ENCODE measurements at places on chromosomes 3 and 15. TPM values are rescaled to one million over a fixed set of nuclear protein-coding genes. Genes with fewer than 3 reads are reported as not detected.

Gene STRIT1
- total RNA-seq: 4.1 TPM

Gene TEX264
- total RNA-seq: 36.9 TPM

Gene AMT
- total RNA-seq: 10.4 TPM

Gene SRGAP3
- total RNA-seq: 6.4 TPM

Gene ARNT2
- total RNA-seq: 6.0 TPM

Gene SELENOK
- 133 TPM for total RNA-seq

Gene EIF1B
- total RNA-seq: 289 TPM

Gene CASR
- total RNA-seq: not detected

GRCh38 chr3:170477395-170477794, 58.7 kb downstream of the CLDN11 start:
- no peak overlapping the region for H3K4me3 ChIP-seq
- H3K27me3 ChIP-seq: no peaks in the 10 kb centered on the region
- H3K36me3 ChIP-seq: no peaks in the 10 kb centered on the region
- no peak for DNase-seq
- no peaks in the 10 kb centered on the region for H3K4me1 ChIP-seq

GRCh38 chr3:32146746-32147211, 40.4 kb downstream of the GPD1L start:
- no peaks in the 10 kb centered on the region for H3K4me1 ChIP-seq
- no peak overlapping the region for H3K4me3 ChIP-seq
- no peak for DNase-seq
- H3K36me3 ChIP-seq: peaks cover 26% of the 10 kb centered on the region
- H3K27me3 ChIP-seq: no peaks in the 10 kb centered on the region

DNA sequence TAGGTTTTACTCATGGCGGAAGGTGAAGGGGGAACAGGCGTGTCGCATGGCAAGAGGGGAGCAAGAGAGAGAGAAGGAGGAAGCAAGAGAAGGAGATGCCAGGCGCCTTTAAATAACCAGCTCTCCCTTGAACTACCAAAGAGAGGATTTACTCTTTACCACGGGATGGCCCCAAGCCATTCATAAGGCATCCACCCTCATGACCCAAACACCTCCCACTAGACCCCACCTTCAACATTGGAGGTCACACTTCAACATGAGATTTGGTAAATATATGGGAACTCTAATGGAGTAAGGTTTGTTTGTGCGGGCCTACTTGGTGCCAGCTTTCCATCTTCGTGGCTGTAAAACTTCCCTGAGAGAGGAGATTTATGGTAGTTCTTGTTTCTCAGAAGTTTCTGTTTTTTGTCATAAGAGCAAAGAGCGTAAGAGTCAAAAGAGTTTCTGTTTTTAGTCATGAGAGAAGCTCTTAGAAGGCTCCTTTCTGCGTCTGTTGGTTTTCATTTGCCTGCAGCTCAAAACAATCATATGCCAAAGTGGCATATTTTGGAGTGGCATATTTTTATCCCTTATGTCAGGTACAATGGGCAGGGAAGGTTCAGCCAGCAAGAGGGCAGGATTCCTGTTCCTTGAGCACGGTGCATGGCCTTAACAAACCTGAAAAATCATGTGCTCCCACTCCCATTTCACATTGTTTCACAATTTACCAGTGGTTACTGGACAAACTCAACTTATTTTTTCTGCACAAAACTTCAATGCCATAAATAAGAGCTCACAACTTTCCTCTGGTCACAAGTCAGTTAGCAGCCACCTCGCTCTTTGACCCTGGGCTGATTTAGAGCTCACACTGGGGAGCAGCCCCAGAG, 12.5 kb downstream of the PML start:
- H3K27ac ChIP-seq: peak overlapping the region; percentile 82
- peaks cover 70% of the 10 kb centered on the region for H3K4me1 ChIP-seq
- no peaks in the 10 kb centered on the region for H3K27me3 ChIP-seq
- no peak overlapping the region for H3K4me3 ChIP-seq

- DNase-seq: no peak
- H3K4me3 ChIP-seq: no peak overlapping the region
- no peaks in the 10 kb centered on the region for H3K27me3 ChIP-seq
- H3K36me3 ChIP-seq: no peaks in the 10 kb centered on the region
Observed at GRCh38 chr3:193149998-193150397, 91.0 kb upstream of the PLAAT1 start.

Data from heart left ventricle (tissue), 16 donors.